ENCODE measurements at places on chromosomes 6 and 20.

- no peak for DNase-seq
Observed at GRCh38 chr6:143963158-143963919, 44.7 kb downstream of the PLAGL1 start.

- no peak for DNase-seq
Observed at GRCh38 chr6:136524936-136525413, 25.2 kb downstream of the MAP7 start.

DNA sequence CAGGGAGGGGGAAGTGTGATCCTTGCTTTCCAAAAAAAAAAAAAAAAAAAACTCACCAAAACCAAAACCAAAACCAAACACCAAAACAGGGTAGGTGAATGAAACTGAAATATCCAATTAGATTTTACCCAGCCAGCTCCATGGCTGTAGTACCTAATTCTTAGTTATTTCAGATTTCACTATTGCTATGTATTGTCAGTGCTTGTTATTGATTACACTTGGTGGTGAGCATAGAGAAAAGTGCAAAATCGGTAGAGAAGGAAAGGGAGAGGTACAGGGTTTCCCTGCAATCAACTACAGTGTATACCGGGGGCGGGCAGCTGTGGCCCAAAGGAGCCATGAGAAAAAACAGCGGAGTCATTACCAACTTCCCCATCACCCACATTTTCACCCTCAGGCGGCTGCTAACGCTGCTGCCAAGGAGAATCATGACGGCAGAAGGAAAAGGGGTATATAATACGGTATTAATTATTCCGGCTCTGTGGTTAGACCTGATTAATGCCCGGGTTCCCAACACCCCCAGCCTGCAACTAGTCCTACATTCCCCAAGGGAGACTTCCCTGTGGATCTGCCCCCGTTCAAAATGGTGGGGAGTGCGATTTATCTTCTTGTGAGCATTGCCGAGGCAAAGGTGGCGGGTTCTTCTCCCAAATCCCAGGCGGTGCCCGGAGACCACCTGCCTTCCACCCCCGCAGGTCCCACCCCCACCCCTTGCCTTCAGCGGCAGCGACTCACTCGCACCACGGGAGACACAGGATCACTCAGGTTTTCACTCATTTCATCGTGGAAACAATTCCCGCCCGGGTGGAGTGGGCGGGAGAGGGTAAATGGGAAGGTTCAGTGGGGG is at the start of gene C6orf62:
Gene C6orf62, minus strand, starts transcription at position 30 of the 847 bp plus-strand sequence. CDS start 486 bp downstream, outside the sequence.
- DNase-seq: peak; percentile 40

DNA sequence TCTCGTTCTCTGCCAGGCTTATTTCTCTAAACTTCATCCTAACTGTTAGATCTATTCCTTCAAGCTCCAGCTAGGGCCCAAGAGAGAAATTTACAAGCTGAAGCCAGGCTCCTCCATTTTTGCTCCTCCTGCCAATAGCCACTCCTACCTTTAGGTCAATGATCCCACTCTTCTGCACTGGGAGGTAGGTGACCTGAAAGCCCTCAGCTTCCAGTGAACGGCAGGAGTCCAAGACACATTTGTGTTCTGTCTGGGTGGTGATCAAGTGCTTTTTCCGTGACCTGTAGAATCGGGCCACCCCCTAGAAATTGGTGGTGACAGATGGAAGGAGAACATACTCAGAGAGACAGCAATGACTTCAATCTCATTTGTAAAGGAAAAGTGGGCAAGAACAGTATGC is 8.9 kb downstream of the NFS1 start:
- DNase-seq: peak; percentile 14

GRCh38 chr6:99151634-99152346 is 197.7 kb downstream of the FAXC start:
- peak; percentile 45 for DNase-seq

- no peak for DNase-seq
Observed at GRCh38 chr20:11926292-11926998, 8.8 kb downstream of the BTBD3 start.

GRCh38 chr6:117520603-117521395 is 38.3 kb downstream of the DCBLD1 start:
- no peak for DNase-seq

GRCh38 chr20:57676589-57677583 is 32.9 kb downstream of the PMEPA1 start:
- peak; percentile 53 for DNase-seq

DNA sequence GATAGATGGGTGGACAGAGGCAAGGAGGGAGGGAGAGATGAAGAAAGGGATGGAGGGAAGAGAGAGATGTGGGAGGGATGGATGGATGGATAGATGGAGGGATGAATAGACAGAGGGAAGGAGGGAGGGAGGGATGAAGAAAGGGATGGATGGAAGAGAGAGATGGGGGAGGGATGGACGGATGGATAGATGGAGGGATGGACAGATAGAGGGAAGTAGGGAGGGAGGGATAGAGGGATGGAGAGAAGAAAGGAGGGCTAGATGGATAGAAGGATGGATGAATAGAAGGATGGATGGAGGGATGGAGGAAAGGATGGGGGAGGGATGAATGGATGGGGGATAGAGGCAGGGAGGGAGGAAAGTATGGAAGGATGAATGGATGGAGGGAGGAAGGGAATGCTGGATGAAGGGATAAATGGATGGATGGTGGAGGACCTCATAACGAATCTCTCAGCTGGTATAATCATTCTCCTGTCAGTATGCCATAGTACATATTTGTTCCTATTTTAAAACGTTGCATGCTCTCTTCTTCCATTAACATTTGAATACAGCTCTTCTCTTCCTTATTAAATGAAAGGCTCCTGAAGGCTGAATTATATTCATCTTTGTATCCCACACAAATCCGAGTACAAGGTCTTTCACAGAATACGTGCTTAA is 136.4 kb downstream of the HIVEP2 start:
- no peak for DNase-seq

DNA sequence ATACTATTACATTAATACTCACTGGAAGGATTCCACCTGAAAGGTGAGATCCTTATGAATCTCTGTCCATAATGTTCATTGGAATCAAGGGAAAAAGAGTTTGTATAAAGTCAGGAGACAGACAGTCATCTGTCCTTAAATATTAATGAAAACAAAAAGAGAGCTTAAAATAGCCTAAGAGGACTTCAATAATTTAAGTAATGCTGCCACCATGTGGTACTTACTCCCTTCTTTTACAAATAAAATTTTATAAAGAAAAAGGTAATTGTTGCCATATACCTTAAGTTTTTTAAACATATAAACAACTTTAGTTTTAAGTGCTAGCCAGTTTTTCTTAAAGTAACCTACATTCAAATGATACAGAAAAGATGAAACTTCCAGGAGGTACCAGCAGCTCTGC is 5.1 kb downstream of the BLOC1S5 start:
- no peak for DNase-seq

GRCh38 chr6:125738276-125738675 is 11.2 kb upstream of the HEY2 start:
- DNase-seq: no peak

- DNase-seq: no peak
Observed at GRCh38 chr6:8282380-8282779, 153.0 kb downstream of the SLC35B3 start.

DNA sequence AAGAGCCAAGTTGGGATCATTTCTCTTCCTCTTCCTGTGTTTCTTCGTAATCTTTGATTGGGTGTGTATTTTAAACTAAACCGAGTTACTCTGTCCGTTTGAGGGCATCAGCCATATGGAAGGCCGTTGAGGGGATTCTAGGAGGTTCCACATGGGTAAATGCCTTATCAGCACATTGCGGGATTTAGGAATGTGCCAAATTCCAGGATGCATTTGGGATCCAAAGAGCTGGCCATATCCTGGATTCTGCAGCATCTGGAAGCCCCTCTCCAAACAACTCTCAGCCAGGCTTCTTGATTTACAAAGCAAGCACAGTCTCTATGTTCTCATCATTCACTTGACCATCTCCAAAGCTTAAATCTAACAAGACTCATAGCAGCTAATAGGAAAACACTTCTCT is 67.6 kb upstream of the RIN2 start:
- DNase-seq: no peak
